SJSA1 (cell line): ENCODE measurements at places on chromosomes 7 and 10. TPM values are rescaled to one million over a fixed set of nuclear protein-coding genes. Genes with fewer than 3 reads are reported as not detected.

GRCh38 chr10:95242581-95243317 is 48.1 kb downstream of the PDLIM1 start:
- H3K4me1 ChIP-seq, result peaks cover 22% of the 10 kb centered on the region

GRCh38 chr7:83313931-83314330 is 151.2 kb upstream of the PCLO start:
- H3K4me3 ChIP-seq, result no peak overlapping the region
- no peaks in the 10 kb centered on the region for H3K36me3 ChIP-seq
- 0 out of 2 replicates have a peak, but pooled peaks cover 5% of the 10 kb centered on the region for H3K27me3 ChIP-seq
- no peak for DNase-seq

Gene FAM25C
- total RNA-seq, result not detected in 2 replicates

DNA sequence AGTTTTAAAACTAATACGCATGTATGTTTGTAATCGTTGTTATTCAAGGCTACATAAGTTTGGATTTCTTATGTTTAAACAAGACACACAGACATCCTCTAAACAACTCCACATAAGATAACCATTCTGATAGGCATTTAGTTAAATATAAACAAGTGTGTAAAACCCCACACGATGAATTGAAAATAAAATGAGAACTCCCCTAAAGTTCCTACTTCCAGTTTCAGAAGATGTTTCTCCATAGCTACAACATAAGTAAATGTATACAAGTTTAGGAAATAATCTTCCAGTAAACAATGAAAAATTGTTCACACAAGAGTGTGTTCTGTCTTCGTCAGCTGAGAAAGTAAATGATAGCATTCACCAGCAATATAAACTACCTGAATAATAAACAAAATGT is 246.8 kb downstream of the RNLS start:
- H3K4me1 ChIP-seq, result no peaks in the 10 kb centered on the region
- no peaks in the 10 kb centered on the region for H3K27me3 ChIP-seq
- DNase-seq, result no peak
- no peak overlapping the region for H3K27ac ChIP-seq
- no peaks in the 10 kb centered on the region for H3K36me3 ChIP-seq

DNA sequence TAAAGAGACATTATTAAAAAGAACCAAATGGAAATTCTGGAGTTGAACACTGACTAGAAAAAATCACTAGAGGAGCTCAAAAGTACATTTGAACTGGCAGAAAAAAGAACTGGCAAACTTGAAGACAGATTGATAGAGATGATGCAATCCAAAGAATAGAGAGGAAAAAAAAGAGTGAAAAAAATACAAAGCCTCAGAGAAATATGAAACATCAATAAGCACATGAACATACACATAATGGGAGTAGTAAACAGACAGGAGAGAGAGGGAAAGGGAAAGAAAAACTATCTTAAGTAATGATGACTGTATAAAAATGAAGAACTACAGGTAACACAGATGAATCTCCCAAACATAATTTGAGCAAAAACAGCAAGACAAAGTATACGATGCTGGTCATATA is 61.1 kb downstream of the CNOT4 start:
- no peak overlapping the region for H3K27ac ChIP-seq
- no peak overlapping the region for H3K4me3 ChIP-seq
- DNase-seq, result no peak
- no peaks in the 10 kb centered on the region for H3K27me3 ChIP-seq

Gene SH2D4B
- total RNA-seq, result 0.08 TPM in 1 of 2 replicates, not detected in the other
